Upper lobe of right lung (tissue), 1 donor: ENCODE measurements at places on chromosomes 2 and 18. TPM values are rescaled to one million over a fixed set of nuclear protein-coding genes. Genes with fewer than 3 reads are reported as not detected.

Gene DNPEP
- 69.9 TPM for total RNA-seq

- DNase-seq: no peak
Observed at GRCh38 chr2:925309-925708, 25.3 kb upstream of the SNTG2 start.

Gene LONRF2
- 4.2 TPM for total RNA-seq

- peak; percentile 46 for DNase-seq
Observed at GRCh38 chr2:240161087-240161750, 20.8 kb upstream of the OTOS start.

Gene EVA1A
- 41.9 TPM for total RNA-seq

DNA sequence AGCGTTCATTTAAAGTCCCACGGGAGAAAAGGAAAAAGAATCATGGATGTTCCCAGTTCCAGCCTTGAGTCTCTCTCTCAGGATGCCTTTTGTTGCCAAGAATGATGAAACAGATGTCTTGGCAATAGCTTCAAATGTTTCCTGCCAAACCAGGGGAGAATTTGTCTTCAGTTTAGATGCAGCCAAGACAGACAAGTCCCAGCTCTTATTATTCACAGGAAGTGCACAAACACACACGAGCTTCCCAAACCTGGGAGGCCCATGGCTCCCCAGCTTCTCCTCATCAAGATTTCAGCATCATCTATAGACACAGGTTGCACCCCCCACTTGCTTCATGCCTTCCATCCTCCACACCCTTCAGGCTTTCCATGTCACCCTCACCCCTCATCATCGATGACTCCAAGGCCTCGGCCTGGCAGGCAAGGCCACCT, 45.9 kb downstream of the HS1BP3 start:
- DNase-seq: no peak

GRCh38 chr2:29596584-29596983, 324.8 kb downstream of the ALK start:
- DNase-seq: no peak

DNA sequence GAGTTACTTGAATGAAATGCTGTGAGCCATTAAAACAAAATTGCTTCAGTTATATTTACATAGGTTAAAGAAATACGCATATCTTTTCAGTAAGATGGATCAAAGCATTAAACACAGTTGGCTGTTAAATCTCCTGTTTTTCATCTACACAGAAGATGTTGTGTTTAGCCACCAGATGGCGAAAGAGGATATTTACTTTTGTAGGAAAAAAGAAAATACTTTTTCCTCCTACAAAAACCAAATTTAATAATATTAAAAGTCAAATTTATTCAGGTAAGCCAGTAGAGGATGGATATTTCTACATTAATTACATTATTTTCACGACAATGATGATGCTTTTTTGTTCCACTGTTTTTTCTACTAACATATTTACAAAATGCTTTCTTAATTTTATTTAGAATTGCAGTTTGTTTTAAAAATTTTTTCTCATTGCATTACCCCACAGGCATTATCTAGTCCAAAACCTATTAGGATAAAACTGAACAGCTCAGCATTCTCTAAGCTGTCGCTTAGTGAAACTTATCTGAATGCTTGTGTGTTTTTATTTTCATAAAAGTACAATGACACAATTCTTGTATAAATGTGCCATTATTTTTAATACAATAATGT, 173.7 kb downstream of the ASXL3 start:
- DNase-seq: no peak

DNA sequence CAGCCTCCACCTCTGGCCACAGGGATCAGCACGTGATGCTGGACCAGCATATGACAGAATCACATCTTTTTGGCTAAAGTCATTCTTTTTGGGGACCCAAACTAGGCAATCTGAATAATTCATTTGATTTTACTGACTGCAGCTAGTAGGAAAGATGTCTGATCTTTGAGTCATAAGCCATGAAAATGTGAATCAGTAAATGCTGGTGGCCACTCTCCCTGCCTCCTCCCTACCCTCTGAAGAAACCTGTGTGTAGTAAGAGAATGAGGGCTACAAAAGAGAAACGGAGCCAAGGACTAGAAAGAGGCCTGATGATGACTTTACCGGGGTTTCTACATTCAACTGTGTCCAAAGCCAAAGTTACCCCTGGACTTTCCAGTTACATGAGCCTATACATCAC, 10.1 kb upstream of the LRPPRC start:
- DNase-seq: no peak

GRCh38 chr18:44453505-44453904, 227.2 kb upstream of the SETBP1 start:
- DNase-seq: no peak

Gene NT5DC4
- total RNA-seq: not detected

DNA sequence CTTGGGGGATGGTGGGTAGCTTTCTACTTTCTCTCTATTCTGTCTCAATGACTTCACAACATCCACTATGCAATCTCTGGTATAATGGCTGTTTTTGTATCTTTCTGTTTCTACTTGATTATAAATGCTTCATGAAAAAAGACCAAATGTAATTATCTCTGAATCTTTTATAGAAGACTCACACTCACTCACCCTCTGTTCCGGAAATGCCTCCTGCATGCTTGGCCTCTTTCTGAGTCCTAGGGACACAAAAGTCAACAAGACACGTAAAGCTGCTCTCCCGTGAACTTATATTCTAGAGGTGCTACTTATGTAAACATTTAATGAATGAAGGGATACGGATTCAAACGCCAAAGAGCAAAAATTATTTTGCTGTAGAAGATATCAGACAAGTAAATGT, 502.2 kb upstream of the SOX11 start:
- DNase-seq: no peak

DNA sequence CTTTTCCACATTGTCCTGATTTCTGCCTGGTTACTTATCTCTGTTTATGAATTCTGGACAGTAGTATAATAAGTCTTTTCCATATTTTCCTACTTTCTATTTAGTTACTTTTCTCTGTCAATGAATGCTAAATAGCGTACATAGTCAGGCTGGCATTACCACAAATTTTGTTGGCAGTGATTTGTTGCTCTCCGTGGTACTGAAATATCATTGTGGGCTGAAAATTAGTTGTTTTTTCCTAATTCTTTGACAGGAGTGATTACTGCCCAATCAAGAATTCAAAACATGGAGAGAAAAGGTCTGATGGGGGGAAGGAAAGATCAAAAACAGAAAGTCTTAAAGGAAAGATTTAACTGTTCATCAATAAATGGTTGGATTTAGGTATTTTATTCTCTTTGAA, 7.7 kb upstream of the GALNT13 start:
- no peak for DNase-seq

GRCh38 chr18:48952287-48953103, 1.7 kb upstream of the SMAD7 start:
- peak; percentile 94 for DNase-seq

- no peak for DNase-seq
Observed at GRCh38 chr2:65604246-65604645, 171.8 kb upstream of the SPRED2 start.

Gene SERPINB3
- not detected for total RNA-seq

Gene CYP26B1
- 3.8 TPM for total RNA-seq

Gene OTOS
- not detected for total RNA-seq

GRCh38 chr2:124663645-124663997, 638.5 kb downstream of the CNTNAP5 start:
- no peak for DNase-seq

- DNase-seq: no peak
Observed at GRCh38 chr2:202337706-202338346, 38.3 kb upstream of the BMPR2 start.

Gene GLI2
- total RNA-seq: 4.7 TPM

- no peak for DNase-seq
Observed at GRCh38 chr18:44517136-44517535, 163.6 kb upstream of the SETBP1 start.

GRCh38 chr18:27652480-27653121, 467.5 kb upstream of the CHST9 start:
- DNase-seq: no peak

DNA sequence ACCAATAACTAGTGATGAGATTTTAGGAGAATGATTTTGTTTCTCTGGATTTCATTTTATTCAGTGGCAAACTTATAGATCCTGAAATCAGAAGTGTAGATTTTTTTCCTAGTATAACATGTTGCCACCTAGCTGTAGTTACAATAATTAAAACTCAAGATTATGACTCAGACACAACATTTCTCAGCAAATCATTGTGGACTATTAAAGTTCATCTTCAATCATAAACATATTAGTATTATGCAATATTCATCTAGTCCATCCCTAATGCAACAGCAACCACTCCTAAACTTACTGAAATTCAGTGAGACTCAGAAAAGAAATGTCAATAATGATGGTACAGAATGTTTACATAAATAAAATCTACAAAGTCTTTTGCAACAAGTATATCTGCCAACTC, 51.3 kb downstream of the USP34 start:
- no peak for DNase-seq

DNA sequence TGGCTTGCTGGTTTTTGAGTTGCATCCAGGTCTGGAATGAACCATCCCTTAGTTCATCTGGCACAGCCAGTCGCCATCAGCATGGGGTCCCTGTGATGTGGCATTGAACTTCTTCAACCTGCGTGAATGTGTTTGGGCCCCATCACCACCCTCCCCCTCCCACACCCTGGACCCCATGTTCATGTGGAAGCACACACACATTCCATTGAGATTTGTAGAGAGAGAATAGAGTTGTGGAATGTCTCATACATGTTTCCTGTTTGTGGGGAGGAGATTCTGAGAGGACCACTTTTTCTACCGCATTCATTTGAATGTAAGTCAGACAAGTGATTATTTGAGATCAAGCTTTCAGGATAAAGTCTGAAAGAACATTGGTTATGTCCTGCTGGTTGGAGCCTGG, 117.6 kb upstream of the EML6 start:
- no peak for DNase-seq

DNA sequence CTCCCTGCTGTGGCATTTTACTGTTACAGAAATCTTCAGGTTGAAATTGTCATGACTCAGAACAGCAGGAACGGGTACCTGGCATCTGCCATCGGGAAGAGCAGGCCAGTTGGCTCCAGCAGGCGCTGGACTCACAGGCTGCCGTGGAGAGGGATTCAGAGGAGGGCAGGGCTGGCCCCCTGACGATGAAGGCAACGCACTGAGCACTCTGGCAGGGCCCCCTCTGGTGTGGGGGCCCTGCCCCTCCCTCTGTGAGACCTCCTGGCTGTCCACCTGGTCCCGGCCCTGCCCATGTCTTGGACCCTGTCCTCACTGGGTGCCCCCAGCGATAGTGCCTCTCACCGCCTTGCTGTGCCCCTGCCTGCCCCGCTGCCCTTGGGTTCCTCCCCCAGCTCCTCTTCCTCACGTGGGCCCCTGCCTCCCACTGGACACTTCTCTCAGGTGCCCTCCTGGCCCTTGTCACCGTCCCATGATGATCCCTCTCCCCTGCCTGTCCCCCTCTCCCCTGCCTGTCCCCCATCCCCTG, 23.3 kb upstream of the ALLC start:
- peak; percentile 59 for DNase-seq

- no peak for DNase-seq
Observed at GRCh38 chr2:113894156-113894743, 4.4 kb downstream of the ACTR3 start.

- DNase-seq: peak; percentile 85
Observed at GRCh38 chr2:27249891-27250651, 12.8 kb downstream of the SLC30A3 start.

GRCh38 chr2:173990970-173991819, 26.0 kb upstream of the SP3 start:
- no peak for DNase-seq

- no peak for DNase-seq
Observed at GRCh38 chr18:45745817-45746461, 22.0 kb downstream of the SLC14A1 start.

DNA sequence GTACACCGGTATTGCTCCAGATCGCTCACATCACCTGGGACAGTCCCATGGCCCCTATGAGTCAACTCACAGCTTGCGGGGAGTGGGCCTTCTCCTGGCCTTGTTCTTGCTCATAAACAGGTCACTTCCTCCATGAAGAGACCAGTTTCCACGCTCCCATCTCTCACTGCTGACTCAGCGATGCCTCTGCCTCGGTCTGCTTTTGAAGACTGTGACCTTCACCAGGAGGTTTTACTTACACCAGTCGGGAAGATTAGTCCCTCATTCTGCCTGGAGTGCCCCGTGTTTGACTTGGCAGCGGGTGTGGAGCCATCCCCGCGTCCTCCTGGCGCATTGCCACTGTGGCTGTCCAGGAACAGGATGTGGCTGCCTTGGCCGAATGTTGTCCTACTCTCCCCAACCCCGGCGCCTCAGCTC, 159.8 kb downstream of the RHBDD1 start:
- DNase-seq: no peak

- no peak for DNase-seq
Observed at GRCh38 chr2:110650346-110650745, 27.5 kb downstream of the BUB1 start.

GRCh38 chr18:46434629-46435028, 222.4 kb downstream of the LOXHD1 start:
- DNase-seq: no peak

Gene DSG4
- total RNA-seq: not detected

DNA sequence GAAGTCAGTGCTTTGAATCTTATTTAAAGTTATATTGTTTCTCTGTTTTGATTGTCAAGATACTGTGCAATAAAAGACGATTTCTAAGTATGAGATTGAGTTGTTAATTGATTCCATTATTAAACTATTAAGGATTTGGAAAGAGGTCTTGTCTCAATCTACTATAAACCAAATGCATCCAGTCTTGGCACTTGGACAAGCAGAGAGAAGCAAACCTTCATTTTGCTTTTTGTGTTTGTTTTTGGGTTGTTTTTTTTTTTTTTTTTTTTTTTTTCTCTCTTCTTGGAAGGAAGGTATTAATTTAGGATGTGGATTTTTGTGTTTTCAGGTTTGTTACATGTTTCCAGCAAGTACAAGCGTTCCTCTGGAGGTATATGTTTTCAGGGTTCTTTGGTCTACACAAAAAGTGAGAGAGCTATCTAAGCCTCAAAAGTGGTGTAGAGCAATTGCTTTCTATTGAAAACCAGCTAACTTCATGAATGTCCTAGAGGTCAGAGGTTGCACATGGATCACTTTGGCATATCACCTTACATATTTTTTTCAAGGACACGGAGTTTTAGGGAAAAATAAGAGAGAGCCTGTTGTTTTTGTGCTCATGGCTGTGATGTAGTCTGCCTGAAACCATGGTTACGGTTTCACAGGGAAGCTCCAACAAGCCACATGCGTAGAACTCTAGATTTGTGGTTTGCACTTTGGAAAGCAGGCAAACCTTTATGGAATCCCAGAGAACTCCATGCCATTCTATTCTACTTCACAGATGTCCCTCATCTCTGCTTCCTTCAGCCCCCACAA, 1.8 kb downstream of the PRKCE start:
- no peak for DNase-seq

Gene TUBB8B
- total RNA-seq: 0.38 TPM

GRCh38 chr2:105364436-105365139, 27.2 kb downstream of the C2orf49 start:
- no peak for DNase-seq
